RPMI8226 (cell line): ENCODE measurements at places on chromosomes 11 and 22.

GRCh38 chr11:104799251-104799650 is 99.0 kb downstream of the CASP12 start:
- DNase-seq = peak; percentile 12

GRCh38 chr11:69497221-69497787 is 15.8 kb downstream of the LINC01488 start:
- DNase-seq = no peak

- no peak for DNase-seq
Observed at GRCh38 chr11:91792779-91793262, 431.8 kb upstream of the FAT3 start.

GRCh38 chr22:43094551-43094950 is 5.4 kb upstream of the TTLL1 start:
- DNase-seq = no peak

DNA sequence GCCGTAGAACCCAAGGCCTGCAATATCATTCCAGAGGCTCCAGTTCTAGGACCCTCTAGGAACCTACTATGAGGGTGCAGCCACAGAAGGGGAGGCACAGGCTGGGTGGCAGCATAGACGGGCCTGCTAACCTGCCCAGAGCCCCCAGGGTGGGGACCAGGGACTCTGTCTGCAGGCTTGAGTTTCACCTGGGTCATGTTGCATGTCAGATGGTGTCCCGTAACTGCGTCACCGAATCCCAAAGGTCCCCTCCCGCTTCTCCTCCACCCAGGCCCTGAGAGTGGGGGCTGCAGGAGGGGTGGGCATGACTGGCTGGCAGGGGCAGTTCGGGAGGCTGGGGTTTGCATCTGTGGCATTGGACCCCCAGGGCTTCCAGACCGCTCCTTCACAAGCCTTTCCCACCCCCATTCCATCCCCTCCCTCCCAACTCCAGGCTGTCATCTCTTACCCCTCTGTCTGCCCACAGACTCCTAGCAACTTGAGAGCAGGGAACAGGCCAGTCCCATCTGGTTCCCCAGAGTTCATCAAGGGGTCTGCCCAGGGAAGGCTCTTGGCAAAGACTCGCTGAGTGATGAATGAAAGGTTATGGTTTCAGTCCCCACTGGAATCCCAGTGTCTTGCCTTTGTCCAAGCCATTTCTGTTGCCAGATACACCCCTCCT is 16.3 kb downstream of the MYO7A start:
- no peak for DNase-seq

DNA sequence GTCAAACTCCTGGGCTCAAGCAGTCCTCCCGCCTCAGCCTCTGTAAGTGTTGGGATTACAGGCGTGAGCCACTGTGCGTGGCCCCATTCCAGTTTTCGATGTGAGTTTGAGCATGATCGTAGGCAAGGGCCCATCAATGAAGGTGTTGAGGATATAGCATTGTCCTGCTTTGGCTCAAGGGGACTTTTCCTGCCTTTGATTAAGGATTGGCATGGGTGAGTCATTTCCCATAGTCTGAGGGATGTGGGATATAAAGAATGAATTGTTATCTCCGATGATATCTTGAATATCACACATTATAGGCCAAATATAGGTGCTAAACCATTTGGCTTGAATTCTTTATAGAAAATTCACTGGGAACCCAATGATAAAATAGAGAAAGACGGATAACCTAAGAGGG is 30.4 kb downstream of the STIM1 start:
- no peak for DNase-seq
